ENCODE measurements at places on chromosomes 16 and 17.

GRCh38 chr16:9139965-9140364 is 48.5 kb downstream of the HAPSTR1 start:
- no peak for DNase-seq

DNA sequence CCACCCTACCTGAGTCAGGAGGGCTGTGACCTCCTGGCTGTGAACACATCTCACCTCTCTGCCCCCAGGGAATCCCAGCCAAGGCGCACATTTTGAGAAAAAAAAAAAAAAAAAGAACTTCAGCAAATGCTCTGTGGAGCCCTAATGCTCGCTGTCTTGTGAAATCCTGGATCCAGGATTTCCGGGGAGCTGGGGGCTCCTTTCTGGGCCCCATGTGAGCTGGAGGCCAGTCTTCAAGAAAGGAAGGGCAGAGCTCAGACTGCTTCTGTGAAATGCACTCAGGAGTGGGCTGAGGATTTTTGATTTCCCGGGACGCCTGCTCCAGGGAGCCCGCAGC is 36.0 kb upstream of the EMP2 start:
- DNase-seq = no peak

DNA sequence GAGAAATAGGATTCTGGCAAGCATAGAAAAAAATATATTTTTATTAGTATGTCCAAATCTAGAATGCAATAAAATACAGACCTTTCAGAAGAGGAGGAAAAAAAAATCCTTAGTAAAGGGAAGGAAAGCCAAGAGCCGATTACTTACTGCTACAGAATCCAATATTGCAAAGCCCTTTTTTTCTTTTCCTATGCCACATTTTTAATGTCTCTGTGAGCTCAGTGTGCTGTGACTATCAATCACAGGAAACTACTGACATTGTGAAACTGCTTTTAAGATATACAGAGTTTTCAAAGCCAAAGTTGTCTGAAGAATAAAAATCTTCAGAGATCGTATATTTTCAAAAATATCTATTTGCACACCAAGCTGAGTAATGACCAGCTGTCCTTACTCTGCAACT is 120.4 kb downstream of the CHD9NB start:
- DNase-seq = no peak

- DNase-seq = no peak
These were observed 236.3 kb downstream of the KCNJ2 start for GRCh38 chr17:70405492-70406220.

- no peak for DNase-seq
These were observed 279.8 kb upstream of the EEF2KMT start for GRCh38 chr16:5377280-5377898.

DNA sequence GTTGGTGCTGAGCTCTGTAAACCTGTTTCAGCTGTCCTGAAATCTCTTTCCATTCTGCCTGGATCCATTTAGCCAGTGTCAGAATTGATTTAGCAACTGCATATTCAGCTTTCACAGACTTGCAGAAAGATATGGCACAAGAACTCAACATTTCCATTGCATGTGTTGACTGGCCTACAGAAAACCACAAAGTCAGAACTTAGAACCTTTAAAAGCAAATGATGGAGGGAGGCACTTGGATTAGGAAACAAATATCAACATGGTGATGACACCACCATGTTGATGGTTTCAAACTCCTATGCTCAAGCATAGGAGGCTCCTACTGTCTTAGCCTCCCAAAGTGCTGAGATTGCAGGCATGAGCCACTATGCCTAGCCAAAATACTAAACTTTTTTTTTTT is 52.3 kb upstream of the ARL6IP1 start:
- DNase-seq = no peak

DNA sequence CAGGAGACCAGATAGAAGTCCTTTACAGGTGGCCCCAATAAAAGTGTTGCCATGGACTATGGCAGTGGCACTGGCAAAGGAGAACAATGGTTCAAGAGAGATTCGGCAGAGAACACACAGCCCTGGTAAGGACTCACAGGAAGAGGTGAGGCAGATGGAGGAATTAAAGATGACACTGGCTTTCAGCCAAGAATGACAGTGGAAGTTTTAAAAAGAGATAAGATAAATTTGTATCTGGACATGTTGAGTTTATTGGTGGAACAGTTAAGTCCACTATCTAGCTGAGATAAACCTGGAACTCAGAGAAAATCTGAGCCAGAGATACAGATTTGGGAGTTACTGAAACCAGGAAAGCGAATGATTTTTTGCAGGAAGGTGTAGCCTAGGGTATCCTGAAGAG is 20.1 kb downstream of the CMC2 start:
- DNase-seq = no peak

DNA sequence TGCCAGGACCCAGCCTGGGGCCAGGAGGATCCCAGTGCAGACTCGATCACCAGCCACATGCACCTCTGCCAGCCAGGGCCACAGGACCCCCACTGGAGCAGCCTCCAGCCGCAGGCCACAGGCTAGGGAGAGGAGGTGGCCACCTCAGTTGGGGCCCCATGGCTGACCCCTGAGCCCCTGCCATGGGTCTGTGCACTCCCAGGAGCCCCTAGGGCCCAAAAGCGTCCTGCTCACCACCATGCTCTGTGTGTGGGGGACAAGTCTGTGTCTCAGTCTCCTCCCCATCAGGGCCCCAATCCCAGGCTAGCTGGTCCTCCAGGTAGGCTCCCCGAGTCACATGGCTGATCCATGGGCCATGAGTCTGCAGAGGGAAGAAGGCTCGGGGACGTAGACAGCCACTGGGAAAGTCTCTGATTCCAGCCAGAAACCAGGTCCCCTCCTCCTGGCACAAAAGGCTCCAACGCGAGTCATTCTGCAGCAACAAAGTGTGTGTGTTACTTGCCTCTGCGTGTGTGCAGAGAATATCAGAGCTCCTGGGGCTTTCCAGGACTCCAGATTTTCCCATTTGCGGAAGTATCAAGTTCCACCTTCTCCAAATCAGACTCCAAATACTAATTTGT is 6.1 kb upstream of the PRSS8 start:
- DNase-seq = no peak

Data from T-helper 22 cell (primary cell).